ENCODE measurements at places on chromosomes 1 and 21.
A peak's percentile ranks its signal among the peaks of the same experiment; 100 is the strongest.

DNA sequence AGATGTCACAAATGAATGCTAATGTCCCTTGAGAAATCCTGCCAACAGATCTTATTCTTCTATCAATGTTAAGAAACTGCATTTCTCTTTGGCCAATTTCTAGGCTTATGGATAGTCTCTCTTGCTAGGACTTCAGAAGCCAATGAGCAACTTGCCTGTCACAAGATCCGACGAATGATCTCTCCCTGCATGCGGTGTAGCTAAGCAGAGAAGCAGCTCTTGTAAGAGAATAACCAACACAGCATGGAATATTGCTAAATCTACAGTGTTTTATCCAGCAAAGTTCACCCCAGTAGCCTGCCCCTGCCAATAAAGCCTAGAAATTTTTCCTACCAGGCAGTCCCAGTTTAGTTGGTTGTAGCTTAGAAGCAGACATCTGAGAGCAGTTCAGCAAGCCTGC, 2.1 kb upstream of the SLC44A5 start:
- no peak for DNase-seq

- peak; percentile 45 for DNase-seq
Observed at GRCh38 chr1:43978551-43979260, at the start of gene B4GALT2. TSS of gene B4GALT2 (plus strand) at chr1:43979210. CDS start at chr1:43981161, 1,951 bp downstream.

GRCh38 chr21:32770871-32771523, 558 bp downstream of the PAXBP1 start:
- peak; percentile 57 for DNase-seq

GRCh38 chr1:25485536-25486411, 55.1 kb downstream of the MACO1 start:
- DNase-seq = no peak

DNA sequence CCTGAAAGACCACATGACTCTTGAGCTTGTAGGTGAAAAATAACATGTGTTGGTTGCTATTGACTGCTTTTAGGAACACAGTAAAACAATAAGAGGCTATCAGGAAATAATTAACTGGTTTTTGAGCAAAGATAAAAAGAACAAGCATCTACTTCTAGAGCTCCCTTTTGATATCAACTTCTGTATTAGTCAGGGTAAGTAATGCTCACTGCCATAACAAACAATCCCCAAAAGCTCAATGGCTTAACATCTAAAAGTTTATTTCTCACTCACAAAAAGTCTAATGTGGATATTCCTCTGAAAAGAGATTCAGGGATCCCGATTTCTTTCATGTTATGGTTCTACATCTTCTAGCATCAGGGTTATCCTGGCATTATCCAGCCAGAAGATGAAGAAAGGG, 25.3 kb upstream of the PROX1 start:
- DNase-seq = no peak

GRCh38 chr1:40312238-40313205, 4.6 kb downstream of the COL9A2 start:
- DNase-seq = peak; percentile 37

DNA sequence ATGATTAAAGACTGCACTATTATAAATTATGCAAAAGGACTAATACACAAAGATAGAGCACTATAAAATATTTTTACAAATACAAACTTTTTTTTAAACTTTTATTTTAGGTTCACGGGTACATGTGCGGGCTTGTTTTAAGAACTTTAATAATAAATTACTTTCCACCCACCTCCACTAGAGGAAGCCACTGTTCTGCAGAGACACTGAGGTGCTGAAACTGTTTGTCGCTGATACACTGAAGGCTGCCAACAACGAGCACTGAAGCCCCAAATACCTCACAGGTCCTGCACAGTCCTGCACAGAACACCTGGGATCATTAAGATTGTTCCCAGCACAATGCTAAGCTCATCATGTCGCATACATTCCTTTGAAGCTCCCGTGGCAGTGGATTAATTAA, 19.9 kb downstream of the COA6 start:
- DNase-seq = no peak

GRCh38 chr21:34023691-34024373, 49.5 kb upstream of the MRPS6 start:
- no peak for DNase-seq

GRCh38 chr1:38031513-38031866, 15.1 kb downstream of the POU3F1 start:
- no peak for DNase-seq

DNA sequence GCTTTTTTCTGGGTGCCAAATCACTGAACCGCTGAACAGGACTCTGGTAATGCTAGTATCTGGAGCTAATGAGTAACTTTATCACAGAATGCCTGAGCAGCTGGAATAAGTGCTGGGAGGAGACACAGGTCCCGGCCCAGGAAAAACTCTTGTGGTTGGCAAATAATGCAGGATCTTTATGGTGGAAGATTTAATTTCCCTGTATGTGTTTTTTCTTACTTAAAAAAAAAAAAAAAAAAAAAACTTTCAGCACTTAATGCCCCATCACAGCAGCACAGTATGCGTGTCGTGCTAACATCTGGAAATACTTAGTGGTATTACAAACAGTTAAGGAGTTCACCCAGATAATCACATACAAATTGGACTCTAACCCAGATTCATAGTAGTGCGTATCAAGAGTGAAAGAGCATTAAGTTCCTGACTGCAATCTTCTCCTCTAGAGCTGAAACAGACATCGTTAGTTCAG, 220.7 kb downstream of the TOMM20 start:
- DNase-seq = no peak

DNA sequence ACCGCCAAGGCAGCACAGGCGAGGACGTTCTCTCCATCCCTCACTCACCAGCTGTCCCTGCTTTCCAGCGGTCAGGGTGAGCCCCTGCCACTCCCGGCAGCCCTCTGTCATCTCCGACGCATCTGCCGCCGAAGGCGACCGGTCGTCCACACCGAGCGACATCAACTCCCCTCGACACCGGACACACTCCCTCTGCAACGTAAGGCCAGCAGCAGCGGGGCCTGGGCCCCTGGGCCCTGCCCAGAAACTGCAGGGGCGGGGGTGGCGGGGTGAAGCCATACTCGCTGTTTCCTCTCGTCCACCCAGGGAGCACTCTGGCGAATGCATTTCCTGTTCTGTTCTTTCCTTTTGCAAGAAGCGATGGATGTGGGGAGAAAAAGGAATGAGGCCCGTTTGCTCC, 93.4 kb upstream of the TMEM51 start:
- no peak for DNase-seq

GRCh38 chr1:204647114-204647804, 38.3 kb downstream of the LRRN2 start:
- DNase-seq = no peak

DNA sequence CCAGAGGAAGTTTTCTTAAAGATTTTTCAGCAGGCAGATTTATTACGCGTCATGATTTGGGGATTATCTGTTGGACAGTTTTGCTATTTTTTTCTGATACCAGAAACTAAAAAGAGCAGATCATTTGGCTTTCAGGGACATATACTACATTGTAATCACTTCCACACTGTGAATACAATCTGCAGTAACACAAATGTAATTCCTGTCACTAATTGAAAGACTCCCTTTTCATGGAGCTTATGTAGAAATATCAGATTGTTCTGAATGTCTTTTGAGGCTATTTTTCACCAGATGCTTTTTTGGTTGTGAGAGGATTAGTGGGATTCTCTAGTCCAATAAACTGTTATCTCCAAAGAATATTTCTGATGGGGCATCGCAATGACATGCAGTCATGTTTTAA, 464.2 kb downstream of the DISC1 start:
- no peak for DNase-seq

DNA sequence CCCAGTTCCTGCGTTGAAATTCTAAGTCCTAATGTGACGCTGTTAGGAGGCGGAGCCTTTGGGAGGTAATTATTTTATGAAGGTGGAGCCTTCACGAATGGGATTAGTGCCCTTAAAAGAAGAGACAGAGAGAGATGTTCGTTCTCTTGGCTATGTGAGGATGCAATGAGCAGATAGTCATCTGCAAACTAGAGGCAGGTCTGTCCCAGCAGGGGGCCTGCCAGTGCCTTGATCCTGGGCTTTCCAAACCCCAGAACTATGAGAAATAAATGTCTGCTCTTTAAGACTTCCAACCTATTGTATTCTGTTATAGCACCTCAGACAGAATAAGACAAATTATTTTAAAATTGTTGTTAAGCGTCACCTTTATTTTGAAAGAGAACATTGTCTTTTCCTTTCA, 123.1 kb upstream of the KCNJ6 start:
- no peak for DNase-seq

Data from CD4-positive, alpha-beta T cell treated with Interleukin-21 for 1 hour (primary cell).